Activated naive CD4-positive, alpha-beta T cell (primary cell): ENCODE measurements at places on chromosomes 1 and 21.

DNA sequence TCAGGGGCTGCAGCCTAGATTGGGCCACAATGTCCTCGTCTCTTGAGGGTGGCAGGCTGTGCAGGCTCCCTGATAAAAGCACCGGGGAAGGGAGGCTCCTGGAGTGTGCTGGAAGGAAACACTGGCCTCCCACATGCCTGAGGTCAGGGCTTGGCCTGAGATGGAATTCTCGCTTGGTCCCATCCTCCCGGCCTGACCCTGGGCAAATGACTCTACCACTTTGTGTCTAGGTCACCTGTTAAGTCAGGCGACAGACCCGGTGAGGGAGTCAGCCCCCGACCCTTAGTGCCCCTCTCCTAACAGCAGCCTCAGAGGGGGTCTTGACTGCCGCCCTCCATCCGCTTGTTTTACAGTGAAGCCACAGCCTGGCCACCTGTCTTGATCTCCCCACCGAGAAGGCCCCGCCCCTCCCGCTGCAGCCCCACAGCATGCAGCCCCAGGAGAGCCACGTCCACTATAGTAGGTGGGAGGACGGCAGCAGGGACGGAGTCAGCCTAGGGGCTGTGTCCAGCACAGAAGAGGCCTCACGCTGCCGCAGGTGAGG, 2.5 kb downstream of the SMIM1 start:
- DNase-seq, result no peak

GRCh38 chr1:87335175-87335884, 6.7 kb downstream of the LMO4 start:
- DNase-seq, result peak; percentile 14

- DNase-seq, result no peak
Measured at GRCh38 chr1:55684131-55684650, 469.0 kb upstream of the USP24 start.

GRCh38 chr1:55375617-55376258, 160.6 kb upstream of the USP24 start:
- DNase-seq, result no peak

GRCh38 chr1:32353886-32354570, 8.3 kb downstream of the FAM229A start:
- DNase-seq, result no peak

DNA sequence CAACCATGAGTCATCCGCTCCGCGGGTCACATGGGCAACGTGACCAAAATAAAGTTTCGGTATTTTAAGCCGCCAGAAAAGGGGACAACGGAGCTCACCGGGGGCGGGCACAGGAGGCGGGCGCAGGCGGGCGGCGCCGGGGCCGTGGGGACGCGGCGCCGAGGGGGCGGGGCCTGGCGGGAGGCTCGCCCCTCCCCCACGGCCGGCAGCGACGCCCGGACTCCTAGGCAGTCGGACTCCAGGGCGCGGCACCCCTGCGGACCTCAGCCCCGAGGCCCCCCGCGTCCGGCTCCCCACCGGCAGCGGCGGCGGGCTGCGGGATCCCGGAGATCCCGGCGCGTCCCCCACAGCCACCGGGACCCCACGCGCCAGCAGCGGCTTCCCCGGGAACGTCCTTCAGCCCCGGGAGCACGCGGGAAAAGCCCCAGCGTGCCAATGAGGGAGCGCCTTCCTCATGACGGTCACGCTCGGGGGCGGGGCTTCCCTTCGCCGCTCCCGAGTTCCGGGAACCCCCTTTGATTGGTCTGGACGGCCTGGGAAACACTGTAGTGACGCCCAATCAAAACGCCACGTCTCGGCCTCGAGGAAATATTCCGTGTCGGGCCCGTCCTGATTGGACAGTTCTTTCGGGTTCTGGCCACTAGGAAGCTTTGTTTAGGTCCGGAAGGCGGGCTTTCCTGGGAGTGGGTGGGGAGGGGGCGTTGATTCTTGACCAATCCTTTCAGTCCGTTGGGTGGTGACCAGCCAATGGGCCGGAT, 515 bp upstream of the CAMTA1 start:
- DNase-seq, result peak; percentile 100

- DNase-seq, result no peak
Measured at GRCh38 chr1:53139951-53140361, 2.5 kb downstream of the SLC1A7 start.

GRCh38 chr1:48462716-48463302, 9.2 kb downstream of the SPATA6 start:
- DNase-seq, result no peak

GRCh38 chr1:25914074-25914995, 8.1 kb upstream of the STMN1 start:
- no peak for DNase-seq

GRCh38 chr1:100400404-100400803, 48.1 kb downstream of the CDC14A start:
- no peak for DNase-seq

DNA sequence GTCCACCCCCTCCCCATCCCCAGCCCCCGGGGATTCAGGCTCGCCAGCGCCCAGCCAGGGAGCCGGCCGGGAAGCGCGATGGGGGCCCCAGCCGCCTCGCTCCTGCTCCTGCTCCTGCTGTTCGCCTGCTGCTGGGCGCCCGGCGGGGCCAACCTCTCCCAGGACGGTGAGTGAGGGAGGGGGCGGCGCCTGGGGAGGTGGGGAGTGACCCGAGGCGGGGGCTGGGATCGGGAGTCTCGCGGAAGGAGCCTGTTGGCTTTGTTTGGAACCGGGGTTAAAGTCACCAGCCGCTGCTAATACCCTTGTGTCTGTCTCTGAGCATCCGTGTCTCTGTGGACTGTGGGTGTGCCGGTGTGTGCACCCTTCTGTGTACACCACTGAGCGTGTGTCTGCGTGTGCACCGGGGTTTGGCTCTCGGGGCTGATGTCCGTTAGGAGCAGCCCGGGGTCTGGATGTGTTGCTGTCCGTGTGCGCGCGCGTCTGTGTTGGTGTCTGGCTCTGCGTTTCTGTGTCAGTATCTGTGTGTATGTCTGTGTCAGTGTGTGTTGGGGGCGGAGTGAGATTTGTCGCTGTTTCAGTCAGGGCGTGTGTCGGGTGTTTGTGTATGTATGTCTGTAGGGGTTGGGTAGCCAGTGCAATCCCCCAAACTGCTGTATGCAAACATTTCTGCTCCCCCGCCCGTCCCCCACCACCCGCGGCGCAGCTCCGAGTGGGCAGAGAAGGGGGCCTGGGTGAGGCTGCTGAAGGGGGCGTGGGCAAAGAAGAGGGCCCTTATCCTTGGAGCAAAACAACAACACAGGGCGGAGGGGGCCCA, 480 bp downstream of the CADM3 start:
- no peak for DNase-seq

GRCh38 chr21:42622284-42622683, 31.1 kb upstream of the PDE9A start:
- DNase-seq, result no peak

- DNase-seq, result no peak
Measured at GRCh38 chr1:71828431-71829012, 453.8 kb downstream of the NEGR1 start.
